ENCODE measurements at places on chromosomes 16 and 17.

DNA sequence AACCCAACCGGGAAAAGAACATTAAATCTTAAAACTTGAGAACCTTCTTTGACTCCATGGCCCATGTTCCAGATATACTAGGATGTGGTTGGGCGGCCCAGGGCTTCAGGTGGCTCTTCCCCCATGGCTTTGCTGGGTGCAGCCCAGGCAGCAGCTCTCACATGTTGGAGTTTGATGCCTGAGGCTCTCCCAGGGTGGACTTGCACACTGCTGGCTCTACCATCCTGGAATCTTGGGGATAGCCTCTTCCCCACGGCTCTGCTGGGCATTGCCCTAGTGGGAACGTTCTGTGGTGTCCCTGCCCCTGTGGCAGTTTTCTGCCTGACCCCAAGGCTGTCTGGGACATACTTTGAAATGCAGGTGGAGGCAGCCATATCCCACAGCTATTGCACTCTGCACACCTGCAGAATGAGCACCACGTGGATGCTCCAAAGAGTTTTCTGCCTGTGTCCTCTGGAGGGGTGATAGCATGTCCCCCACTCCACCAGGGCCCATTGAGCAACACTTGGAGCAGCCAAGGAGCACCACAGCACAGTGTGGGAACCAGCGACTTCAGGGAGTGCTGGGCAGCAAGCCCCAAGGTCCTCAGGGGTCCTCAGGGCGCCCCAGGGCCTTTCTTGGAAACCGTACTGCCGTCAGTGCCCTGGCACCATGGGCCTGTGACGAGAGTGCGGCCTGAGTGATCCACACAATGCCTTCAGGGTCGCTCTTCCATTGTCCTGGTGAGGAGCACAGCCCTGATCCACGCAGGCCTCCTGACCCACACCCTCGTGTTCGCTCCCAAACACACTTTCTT lies 70.8 kb downstream of the GOSR1 start:
- DNase-seq = no peak

GRCh38 chr17:49946208-49946607 lies 22.8 kb upstream of the DLX4 start:
- DNase-seq = no peak

- DNase-seq = no peak
Observed at GRCh38 chr16:25035494-25036405, 20.6 kb upstream of the ARHGAP17 start.

DNA sequence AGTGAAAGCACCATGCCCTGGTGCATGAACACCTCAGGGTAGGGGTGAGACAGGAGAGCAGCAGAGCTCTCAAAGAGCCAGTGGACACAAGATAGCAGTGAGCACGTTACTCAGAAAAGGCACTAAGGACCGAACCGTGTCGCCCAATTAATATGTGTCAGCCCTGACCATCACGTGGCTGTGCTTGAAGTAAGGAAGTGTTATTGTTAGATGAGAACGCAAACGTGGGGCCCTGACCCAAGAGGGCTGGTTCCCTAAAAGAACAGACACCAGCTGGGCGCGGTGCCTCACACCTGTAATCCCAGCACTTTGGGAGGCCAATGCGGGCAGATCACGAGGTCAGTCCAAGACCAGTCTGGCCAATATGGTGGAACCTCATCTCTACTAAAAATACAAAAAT lies 16.3 kb downstream of the AXIN1 start:
- DNase-seq = no peak

GRCh38 chr16:67790071-67790470 lies 16.3 kb downstream of the RANBP10 start:
- no peak for DNase-seq

- DNase-seq = no peak
Observed at GRCh38 chr17:57999496-58000017, 7.5 kb downstream of the SRSF1 start.

GRCh38 chr17:17921192-17922069 lies 50.8 kb downstream of the TOM1L2 start:
- no peak for DNase-seq

DNA sequence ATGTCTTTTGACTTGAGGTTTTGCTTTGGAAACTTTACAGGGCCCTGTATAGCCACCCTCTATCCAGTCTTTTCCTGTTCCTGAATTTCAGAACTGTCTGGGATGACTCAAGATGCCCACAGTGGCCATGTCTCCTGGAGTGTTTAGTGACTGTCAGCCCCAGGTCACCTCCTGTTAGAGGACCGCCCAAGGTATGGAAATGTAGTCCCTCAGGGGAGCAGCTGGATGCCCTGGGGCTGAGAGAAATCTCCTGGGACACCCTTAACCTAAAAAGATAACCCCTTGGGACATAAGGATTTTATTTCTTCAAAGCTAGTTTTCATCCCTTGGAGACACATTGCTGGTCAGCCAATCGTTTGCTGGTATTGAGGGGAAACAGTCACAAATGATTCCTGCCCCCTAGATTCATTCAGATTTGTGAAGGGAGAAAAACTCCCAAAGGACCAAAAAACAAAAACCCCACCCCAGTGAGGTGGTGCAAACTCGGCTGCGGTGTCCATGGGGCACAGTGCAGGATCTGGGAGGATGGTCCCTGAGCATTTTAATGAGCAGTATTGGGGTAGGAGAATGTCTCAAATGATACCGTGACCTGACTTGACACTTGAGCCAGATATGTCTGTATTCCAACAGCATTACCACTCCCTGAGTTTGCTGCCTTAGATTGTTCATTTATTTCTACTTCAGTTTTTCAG lies 1.7 kb downstream of the ZNF267 start:
- no peak for DNase-seq

DNA sequence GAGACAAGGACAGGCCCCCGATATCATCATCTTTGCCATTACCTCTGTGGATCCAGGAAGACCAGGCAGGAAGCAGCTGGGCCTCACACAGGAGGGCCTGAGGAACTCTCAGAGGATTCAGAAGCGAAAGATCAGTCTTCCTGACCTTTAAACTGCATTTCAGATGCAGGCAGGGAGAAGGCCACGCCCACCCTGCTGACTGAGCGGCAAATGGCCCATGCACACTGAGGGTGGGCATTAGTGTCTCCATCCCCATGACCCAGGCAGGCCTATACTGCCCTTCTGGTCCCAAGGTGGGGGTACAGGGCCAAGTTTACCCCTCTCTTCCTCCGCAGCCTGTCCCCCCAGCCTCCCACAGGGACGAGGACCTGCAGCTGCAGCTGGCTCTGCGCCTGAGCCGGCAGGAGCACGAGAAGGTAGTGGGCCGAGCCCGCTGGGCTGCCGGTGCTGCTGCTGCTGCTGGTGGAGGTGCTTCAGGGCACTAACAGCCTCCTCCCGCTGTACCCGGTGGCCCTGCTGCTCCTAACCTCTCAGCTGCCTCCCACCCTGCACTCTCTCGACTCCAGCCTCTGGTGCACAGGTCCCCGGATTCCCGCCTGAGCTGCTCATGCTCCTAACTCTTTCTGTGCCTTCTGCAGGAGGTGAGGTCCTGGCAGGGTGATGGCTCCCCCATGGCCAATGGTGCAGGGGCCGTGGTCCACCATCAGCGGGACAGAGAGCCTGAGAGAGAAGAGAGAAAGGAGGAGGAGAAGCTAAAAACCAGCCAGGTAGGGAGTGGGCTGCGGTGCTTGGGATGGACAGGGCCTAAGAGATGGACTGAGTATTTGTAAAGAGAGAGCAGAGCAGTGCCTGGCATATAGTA lies 6.2 kb downstream of the EPN3 start:
- no peak for DNase-seq

GRCh38 chr17:75518201-75518600 lies 1.9 kb downstream of the TSEN54 start:
- no peak for DNase-seq

DNA sequence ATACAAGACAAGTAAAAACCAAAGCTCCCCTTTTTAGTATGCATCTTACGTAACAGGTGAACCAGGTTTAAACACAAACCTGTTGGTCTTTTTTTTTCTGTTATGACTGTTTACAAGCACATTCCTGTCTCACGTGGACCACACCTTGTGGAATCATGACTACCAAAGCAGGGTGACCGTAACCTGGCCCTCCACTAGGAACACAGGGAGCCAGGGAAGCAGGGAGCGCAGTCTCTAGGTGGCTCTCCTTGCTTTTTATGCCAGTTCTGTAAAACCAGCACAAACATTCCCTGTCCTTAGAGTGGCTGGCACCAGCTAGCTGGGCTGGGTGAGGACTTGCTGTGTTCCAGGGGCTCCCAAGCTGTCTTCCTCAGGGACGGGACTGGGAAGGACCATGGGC lies 44.1 kb downstream of the DDX19A start:
- DNase-seq = no peak

DNA sequence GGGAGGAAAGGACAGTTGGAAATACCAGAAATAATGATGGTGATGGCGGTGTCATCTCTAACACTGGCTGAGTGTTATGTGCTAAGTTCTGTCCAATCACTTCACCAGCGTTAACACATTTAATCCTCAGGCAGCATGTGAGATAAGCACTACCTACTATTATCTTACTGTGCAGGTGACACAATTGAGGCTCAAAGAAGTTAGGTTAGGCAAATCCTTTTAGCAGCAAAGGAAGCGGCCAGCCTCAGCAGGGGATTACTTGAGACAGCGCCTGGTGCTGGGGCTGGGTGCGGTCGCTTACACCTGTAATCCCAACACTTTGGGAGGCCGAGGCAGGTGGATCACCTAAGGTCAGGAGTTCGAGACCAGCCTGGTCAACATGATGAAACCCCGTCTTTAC lies 18.7 kb upstream of the DHX8 start:
- no peak for DNase-seq

GRCh38 chr17:82911822-82912221 lies 72.0 kb upstream of the ZNF750 start:
- DNase-seq = no peak

- DNase-seq = no peak
Observed at GRCh38 chr17:5877948-5878347, 192.2 kb upstream of the WSCD1 start.

- no peak for DNase-seq
Observed at GRCh38 chr17:70336411-70336810, 167.1 kb downstream of the KCNJ2 start.

DNA sequence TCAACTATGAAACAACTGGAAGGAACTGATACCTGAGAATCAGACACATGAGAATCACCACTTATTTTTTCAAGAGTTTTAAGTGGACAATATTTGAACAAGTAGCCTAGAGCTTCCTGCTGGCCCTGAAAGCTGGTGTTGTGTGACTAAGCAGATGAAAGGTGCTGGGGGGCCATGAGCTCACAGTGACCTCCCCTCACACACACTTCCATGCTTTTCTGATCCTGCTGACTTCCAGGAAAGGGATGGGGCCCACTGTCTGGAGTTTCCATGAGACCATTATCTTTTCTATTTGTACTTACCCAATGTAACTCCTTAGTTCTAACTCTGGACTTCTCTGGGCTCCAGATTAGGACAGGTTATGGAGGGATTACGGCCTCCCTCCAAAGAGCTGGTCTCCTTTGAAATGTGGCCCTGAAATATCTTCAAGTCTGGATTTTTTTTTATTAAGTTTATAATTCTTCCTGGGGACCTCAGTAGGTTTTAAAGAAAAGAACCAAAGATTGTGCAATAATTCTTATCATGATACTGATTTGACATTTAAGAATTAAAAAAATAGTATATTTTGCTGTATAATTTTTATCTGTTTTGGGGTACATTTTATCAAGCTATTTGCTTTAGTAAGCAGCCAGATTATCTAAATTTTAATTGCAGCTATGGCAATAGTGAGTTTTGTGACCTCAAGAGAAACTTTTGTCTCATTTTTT lies 4.9 kb downstream of the CAPNS2 start:
- no peak for DNase-seq

GRCh38 chr17:17384961-17385360 lies 81.8 kb downstream of the NT5M start:
- no peak for DNase-seq

DNA sequence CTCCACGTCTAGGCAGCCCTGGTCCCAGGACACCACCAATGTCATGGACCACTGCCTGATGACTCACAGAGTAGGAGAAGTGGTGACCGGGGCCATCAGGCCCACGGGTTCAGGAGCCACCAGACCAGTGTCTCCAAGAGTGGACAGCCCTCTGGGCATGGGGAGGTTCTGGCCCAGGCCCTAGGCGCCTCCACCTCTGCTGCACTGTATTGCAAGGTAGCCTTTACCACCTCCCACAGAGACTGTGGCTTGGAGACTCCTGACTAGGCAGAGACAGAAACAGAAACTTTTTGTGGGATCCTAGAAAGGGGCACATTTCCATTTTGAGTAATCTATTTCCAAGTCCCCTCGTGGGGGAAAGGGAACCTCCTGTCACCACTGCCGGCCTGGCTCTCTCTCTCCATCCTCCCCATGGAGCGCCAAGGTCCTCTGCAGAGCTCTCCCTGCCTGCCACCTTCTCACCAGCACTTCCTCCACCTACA lies 2.9 kb downstream of the CDIP1 start:
- no peak for DNase-seq

GRCh38 chr16:29007730-29008593 lies 23.1 kb downstream of the LAT start:
- no peak for DNase-seq

- DNase-seq = no peak
Observed at GRCh38 chr17:17808706-17809432, 27.9 kb downstream of the SREBF1 start.

- DNase-seq = no peak
Observed at GRCh38 chr16:47927330-47927729, 228.5 kb downstream of the ABCC12 start.

DNA sequence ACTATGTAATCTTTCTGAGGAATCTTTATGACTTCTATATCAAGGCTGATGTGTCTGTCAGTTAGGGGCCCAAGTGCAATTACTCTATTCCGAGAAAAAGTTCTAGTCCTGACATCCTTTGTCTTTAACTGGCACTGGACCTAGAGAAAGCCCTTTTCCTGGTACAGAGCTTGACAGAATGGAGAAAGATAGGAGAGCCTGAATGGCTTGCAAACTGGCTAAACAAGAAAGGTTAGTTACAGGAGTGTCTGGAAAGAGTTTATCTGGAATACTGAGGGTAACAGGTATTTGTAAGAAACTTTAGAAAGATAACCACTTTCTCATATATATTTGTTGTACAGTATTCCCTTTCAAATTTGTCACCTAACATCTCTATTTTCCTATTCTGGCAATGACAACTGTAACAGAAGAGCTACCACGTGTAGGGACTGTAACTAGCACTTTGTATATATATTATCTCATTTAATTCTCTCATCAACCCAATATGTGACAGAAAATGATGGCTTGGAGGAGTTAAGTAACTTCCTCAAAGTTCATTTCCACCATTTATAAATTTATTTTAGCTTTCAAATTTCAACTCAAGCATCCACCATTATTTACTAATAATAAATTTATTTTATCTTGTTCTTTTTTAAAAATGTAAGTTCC lies 97.4 kb upstream of the C17orf78 start:
- DNase-seq = no peak

GRCh38 chr16:71338632-71339031 lies 19.9 kb upstream of the CALB2 start:
- no peak for DNase-seq

DNA sequence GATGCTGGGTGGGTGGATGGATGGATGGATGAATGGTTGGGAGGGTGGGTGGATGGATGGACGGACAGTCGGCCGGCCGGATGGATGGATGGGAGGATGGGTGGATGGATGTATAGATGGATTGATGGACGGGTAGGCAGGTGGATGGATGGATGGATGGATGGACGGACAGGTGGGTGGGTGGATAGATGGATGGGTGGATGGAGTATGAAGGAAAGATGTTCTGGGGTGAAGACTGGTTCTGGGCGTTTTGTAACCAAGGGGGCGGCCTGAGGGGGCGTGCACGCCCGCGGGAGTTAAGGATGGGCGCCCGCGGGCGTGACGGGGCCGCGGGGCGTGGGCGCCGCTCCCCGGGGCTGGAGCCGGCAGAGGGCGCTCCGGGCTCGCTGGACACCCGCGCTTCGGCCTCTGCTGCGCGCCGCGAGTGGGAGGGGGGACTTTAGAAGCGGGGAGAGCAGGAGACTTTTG lies at the start of gene NECAB2:
NECAB2 (plus strand) TSS at position 407 of the 468 bp plus-strand sequence. CDS start 405 bp downstream, outside the sequence.
- no peak for DNase-seq

- DNase-seq = no peak
Observed at GRCh38 chr17:31414550-31414918, 23.1 kb downstream of the RAB11FIP4 start.
